ENCODE measurements at places on chromosomes 7 and 10. TPM values are rescaled to one million over a fixed set of nuclear protein-coding genes. Genes with fewer than 3 reads are reported as not detected.

DNA sequence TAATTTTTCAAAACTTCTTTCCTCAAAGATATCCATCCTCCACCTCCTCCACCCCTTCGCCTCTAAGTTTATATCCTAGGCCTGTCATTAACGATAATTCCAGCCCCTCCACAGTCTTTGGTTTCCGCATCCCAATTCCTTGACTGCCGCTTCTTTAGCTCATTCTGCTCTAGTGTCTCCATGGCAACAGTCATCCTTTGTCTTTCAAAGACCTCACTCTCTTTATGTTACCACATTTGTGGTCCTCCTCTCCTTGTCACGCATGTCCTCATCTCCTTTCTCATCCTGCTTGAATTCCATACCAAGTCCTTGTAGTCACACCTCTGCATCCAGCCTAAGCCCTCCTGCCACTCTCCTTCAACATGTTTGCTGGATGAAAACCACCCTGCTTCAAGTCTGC, 511.2 kb upstream of the KLF6 start:
- H3K36me3 ChIP-seq = no peaks in the 10 kb centered on the region
- no peaks in the 10 kb centered on the region for H3K4me1 ChIP-seq
- H3K27ac ChIP-seq = no peak overlapping the region

AKR1C8 gene
- total RNA-seq = 2.7 TPM

DNA sequence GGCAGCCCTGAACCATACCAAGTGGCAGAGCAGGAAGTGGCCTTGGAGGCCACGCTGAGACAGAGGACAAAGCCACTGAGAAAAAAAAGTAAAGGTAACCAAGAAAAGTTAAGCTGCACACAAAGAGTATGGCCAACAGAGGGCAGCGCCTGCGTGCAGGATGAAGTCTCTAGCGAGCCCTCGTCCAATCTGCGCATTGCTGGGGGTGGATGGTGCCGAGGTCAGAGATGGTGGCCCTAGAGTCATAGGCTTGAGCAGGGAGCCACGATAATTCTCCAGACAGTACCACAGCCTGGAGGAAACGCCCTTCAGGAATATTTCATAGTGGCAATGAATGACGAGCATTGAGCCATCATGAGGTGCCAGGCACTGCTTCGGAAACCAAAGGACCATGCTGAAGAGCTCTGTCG, 9.7 kb downstream of the ATP6V0E2 start:
- H3K4me1 ChIP-seq = no peaks in the 10 kb centered on the region
- H3K4me3 ChIP-seq = no peak overlapping the region
- H3K27me3 ChIP-seq = no peaks in the 10 kb centered on the region
- H3K36me3 ChIP-seq = no peaks in the 10 kb centered on the region

GRCh38 chr10:18238870-18239485, 98.8 kb downstream of the CACNB2 start:
- H3K4me1 ChIP-seq = no peaks in the 10 kb centered on the region
- H3K36me3 ChIP-seq = no peaks in the 10 kb centered on the region
- no peaks in the 10 kb centered on the region for H3K27me3 ChIP-seq
- no peak for DNase-seq
- no peak overlapping the region for H3K4me3 ChIP-seq

DNA sequence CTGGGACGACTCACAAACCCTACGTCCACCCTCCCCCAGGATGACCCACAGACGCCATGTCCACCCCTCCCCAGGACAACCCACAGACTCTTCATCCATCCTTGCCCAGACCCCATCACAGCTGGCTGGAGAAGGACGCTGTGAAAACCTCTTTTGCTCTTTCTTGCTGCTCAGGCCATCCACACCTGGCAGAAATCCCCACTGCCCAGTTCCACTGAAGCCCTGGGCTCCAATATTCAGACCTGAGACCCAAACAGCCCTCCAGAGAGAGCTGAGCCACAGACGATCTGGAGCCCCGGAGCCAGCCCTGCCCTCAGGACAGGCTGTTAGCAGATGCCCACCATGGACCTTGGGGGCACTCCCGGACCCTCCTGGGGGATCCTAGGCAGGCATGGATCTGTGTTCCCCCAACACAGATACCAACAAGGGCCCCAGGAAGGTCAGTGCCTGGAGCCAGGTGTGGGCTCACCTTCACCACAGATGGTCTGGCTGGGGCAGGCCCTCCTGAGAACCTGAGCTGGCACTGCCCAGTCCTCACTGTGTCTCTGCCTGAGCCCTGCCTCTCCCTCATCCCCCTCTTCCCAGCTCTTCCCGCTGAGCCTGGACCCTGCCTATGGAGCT, 226.2 kb downstream of the PTPRN2 start:
- H3K4me3 ChIP-seq = no peak overlapping the region
- no peak overlapping the region for H3K27ac ChIP-seq
- no peaks in the 10 kb centered on the region for H3K36me3 ChIP-seq
- peaks cover 66% of the 10 kb centered on the region for H3K27me3 ChIP-seq
- DNase-seq = no peak

SKIDA1 gene
- total RNA-seq = 0.65 TPM

DNA sequence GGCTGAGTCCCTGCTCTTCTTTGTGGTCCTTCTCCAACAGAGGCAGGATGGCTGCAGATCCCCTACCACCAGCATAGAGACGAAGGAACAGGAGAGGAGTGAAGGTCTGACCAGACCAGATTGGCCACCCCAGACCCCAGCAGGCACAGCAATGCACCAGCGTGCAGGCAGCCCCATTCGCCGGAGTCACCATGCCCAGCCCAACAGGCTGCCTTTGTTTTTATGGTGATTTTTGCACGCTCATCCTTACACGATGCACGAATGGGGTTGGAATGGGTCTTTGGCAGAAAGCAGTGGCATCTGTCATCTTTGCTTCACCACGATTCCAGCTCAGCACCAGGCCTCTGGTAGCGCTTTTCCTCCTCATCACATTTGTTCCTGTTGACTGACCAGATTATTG, 427.6 kb downstream of the INHBA start:
- H3K27ac ChIP-seq = no peak overlapping the region
- no peaks in the 10 kb centered on the region for H3K36me3 ChIP-seq
- no peak for DNase-seq
- no peak overlapping the region for H3K4me3 ChIP-seq
- no peaks in the 10 kb centered on the region for H3K27me3 ChIP-seq
- no peaks in the 10 kb centered on the region for H3K4me1 ChIP-seq

- peak; percentile 93 for DNase-seq
- no peak overlapping the region for H3K4me3 ChIP-seq
- H3K27me3 ChIP-seq = no peaks in the 10 kb centered on the region
- peak overlapping the region; percentile 98 for H3K27ac ChIP-seq
- peaks cover 52% of the 10 kb centered on the region for H3K36me3 ChIP-seq
These were observed 66.9 kb downstream of the STK17A start for GRCh38 chr7:43649755-43650274.

DLD gene
- total RNA-seq = 157 TPM

GRCh38 chr7:71783779-71784178, 628.4 kb downstream of the CALN1 start:
- no peak for DNase-seq
- no peak overlapping the region for H3K27ac ChIP-seq
- H3K4me1 ChIP-seq = no peaks in the 10 kb centered on the region
- H3K36me3 ChIP-seq = no peaks in the 10 kb centered on the region
- no peak overlapping the region for H3K4me3 ChIP-seq
- H3K27me3 ChIP-seq = no peaks in the 10 kb centered on the region

- H3K27ac ChIP-seq = no peak overlapping the region
- no peak for DNase-seq
These were observed 63.7 kb upstream of the AOAH start for GRCh38 chr7:36787933-36788378.

DNA sequence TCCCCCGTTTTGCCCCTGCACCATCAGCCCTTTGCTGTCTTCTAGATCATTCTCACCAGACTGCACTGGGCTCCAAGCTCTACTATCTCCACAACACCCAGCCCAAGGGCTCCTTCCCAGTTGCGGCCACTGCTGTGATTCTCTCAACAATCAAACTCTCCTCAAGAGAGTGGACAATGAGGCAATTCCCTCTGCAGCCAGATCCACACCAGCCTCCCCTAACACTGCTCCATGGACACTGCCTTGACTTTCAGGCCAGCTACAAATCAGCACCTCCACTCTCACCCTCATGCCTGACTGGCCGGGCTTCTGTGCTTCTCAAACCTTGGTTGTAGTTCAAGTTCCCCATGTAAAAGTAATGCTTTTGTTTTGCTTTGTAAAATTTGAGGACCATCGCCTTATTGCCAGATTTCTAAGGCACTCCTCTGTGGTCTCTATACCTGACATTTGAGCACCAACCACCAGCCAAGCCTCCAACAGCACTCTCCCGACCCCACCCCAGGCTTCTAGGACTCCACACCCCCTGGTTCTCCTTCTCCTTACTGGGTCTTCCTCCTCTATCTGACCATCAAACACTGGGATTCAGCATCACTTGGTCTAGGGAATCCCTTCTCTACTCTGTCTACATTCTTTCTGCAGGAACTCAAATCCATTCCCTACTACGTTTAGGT, 45.4 kb downstream of the PPIF start:
- DNase-seq = no peak
- no peaks in the 10 kb centered on the region for H3K36me3 ChIP-seq
- no peak overlapping the region for H3K4me3 ChIP-seq
- no peaks in the 10 kb centered on the region for H3K4me1 ChIP-seq
- H3K27ac ChIP-seq = no peak overlapping the region

- no peak for DNase-seq
- no peak overlapping the region for H3K27ac ChIP-seq
- H3K4me3 ChIP-seq = no peak overlapping the region
- H3K36me3 ChIP-seq = no peaks in the 10 kb centered on the region
- H3K4me1 ChIP-seq = no peaks in the 10 kb centered on the region
These were observed 320.7 kb upstream of the MAGI2 start for GRCh38 chr7:79774150-79774549.

GRCh38 chr7:66301249-66301648, 96.1 kb downstream of the TPST1 start:
- 0 out of 2 replicates have a peak, but pooled peaks cover 4% of the 10 kb centered on the region for H3K36me3 ChIP-seq
- no peak overlapping the region for H3K27ac ChIP-seq
- no peak overlapping the region for H3K4me3 ChIP-seq
- no peak for DNase-seq

DNA sequence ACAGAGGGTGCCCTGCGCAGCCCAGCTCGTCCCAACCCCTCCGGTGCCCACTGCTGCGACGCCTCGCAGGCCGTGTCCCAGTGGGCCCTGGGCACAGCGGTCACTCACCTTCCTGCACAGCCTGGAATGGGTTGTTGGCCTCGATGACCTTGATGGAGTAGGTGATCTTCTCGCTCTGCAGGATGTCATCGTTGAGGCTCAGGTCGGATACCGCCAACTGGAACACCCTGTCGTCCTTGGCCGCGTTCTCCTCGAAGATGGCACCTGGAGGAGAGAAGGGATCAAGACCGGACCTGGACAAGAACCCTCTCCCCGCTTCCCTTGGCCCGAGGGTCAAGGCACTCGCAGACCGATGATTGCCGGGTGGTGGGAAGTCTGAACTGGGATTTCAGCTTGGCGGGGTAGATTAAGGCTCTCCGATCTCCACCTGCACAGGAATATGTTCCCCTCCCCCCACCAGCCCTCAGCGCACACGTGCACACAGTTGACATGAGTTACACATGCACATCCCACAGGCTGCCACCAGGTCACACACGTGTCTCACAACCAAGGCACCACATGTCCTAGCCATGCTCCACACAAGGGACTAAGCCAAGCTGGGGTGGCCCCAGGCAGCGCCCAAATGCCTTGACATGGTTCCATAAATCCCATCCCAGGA, 2.6 kb downstream of the GRID1 start:
- no peak overlapping the region for H3K4me3 ChIP-seq
- no peaks in the 10 kb centered on the region for H3K36me3 ChIP-seq
- no peak overlapping the region for H3K27ac ChIP-seq

- DNase-seq = peak; percentile 2
- H3K36me3 ChIP-seq = no peaks in the 10 kb centered on the region
- H3K4me1 ChIP-seq = no peaks in the 10 kb centered on the region
- H3K27ac ChIP-seq = no peak overlapping the region
- H3K4me3 ChIP-seq = no peak overlapping the region
These were observed 152.0 kb downstream of the MACC1 start for GRCh38 chr7:20064974-20065862.

AZGP1 gene
- not detected for total RNA-seq

- no peaks in the 10 kb centered on the region for H3K27me3 ChIP-seq
- peaks cover 22% of the 10 kb centered on the region for H3K4me1 ChIP-seq
- H3K36me3 ChIP-seq = no peaks in the 10 kb centered on the region
- H3K27ac ChIP-seq = no peak overlapping the region
- H3K4me3 ChIP-seq = no peak overlapping the region
These were observed 10.5 kb downstream of the CPVL start for GRCh38 chr7:29135846-29136245.

GRCh38 chr7:140304191-140304799, 94.0 kb downstream of the SLC37A3 start:
- DNase-seq = no peak
- no peak overlapping the region for H3K4me3 ChIP-seq
- no peaks in the 10 kb centered on the region for H3K4me1 ChIP-seq
- no peaks in the 10 kb centered on the region for H3K27me3 ChIP-seq
- H3K27ac ChIP-seq = no peak overlapping the region
- no peaks in the 10 kb centered on the region for H3K36me3 ChIP-seq

DNA sequence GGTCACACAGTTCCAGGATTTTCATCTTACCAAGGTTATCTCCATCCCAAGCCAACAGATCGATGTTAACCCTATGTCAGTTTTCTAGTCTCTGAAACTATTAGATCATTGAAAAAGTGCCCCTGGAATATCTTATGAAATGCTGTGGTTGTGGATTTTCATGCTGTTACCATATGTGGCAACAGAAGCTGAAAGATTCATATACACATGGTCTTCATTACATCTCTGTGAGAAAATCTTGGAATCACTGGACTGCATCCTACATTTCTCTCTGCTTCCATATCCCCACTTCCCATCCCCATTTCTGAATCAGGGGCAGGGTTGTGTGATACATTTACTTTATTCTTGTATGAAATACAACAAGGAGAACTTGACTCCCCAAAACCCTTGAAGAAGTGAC, 146.1 kb downstream of the SLC16A9 start:
- no peak overlapping the region for H3K27ac ChIP-seq
- no peaks in the 10 kb centered on the region for H3K27me3 ChIP-seq
- H3K4me3 ChIP-seq = no peak overlapping the region
- no peak for DNase-seq
- no peaks in the 10 kb centered on the region for H3K36me3 ChIP-seq

DNA sequence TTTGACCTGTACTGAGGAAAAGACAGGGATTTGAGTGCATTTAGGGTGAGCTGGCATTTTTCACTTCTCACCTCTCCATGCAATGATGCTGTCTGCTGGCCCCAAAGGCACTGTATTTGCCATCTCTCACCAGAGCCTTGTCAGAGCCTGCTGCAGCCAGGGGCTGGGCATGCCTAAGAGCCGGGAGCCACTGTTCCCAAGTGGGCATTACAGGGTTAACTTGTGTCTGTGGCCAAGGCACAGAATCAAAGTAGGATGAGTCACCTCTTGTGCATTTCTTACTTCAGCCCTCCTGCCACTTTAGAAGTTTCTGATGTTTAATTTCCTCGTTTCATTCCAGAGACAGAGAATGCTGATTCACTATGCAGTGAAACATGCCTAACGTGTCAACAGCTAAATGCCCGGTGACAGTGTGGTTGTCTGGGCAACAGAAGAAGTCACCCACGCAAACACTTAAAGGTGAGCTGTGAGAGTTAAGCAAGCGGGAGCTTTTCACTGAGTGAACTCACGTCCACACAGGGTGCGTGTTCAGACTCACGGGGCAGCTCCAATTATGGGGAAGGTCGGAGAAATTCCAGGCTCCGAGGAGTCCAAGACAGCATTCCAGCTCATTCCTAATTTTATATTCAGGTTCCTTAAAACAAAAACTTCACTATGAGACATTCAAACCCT, 57.1 kb upstream of the IGFBP3 start:
- H3K4me3 ChIP-seq = peak overlapping the region; percentile 23
- peak overlapping the region; percentile 97 for H3K27ac ChIP-seq
- no peaks in the 10 kb centered on the region for H3K36me3 ChIP-seq

CCDC6 gene
- total RNA-seq = 66.2 TPM

- H3K27ac ChIP-seq = no peak overlapping the region
- H3K27me3 ChIP-seq = no peaks in the 10 kb centered on the region
- no peak overlapping the region for H3K4me3 ChIP-seq
- DNase-seq = no peak
These were observed 60.2 kb downstream of the ADRA2A start for GRCh38 chr10:111137007-111137406.
